ENCODE measurements at places on chromosomes 7 and 10.

DNA sequence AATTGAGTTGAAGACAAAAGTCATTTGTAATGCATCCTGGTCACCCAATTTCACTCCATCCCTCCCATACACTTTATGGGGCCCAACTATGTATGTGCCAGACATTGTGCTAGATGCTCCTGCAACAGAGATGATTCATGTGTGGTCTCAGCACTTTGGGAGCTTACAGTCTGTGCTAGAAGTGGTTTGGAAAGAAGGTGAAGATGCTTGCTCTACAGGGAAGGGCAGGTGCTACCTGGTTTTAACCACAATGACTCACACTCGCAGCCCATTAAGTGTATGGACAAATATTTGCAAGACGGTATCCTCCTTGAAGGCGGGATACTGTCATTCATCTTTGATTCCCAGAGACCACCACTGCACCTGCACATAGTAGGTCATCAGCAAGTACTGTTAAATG, 257.6 kb downstream of the OTUD1 start:
- no peak for DNase-seq

DNA sequence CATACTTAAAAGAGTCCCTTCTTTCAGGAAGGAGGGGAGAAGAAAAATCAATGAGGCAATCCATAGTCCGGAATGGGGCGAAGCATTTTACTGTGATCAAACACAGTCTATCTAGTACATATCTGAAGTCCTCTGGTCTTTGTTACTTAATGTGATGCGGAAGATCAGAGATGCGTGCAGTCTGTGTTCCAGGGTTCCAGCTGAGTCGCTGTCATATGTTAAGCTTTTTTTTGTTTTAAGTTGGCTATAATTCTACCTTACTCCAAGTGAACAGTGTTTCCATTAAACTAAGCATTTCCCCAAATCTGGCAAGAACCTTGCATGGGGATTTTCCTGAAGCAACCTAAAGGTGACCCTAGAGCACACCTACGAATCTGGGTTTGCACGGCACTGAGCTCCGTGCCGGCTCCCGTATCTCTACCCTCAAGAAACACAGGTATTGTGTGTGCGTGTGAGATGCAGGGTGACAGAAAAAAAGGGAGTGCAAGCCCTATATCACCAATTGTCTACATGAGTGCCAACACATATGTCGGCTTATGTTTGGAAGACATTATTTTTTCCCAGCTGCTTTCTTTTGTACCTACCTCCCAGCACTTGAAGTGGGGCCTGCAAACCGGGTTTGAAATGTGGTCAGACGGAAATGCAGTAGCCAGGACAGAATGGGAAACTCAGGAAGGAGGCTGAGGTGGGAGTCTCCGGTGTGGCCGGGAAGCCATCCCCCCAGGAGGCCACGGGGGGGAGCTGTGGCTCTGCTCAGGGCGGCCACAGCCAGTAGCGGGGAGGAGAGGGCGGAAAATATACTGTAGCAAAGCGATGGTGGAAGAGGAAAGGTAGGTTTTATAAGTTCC, 435.8 kb upstream of the MGMT start:
- no peak for DNase-seq

GRCh38 chr7:74280985-74281384, 8.2 kb upstream of the CLIP2 start:
- no peak for DNase-seq

- no peak for DNase-seq
Measured at GRCh38 chr10:51667678-51668335, 31.6 kb downstream of the CSTF2T start.
